ENCODE measurements at places on chromosomes 3 and 15. TPM values are rescaled to one million over a fixed set of nuclear protein-coding genes. Genes with fewer than 3 reads are reported as not detected.

The CATSPER2 gene
- total RNA-seq = 1.4 TPM

DNA sequence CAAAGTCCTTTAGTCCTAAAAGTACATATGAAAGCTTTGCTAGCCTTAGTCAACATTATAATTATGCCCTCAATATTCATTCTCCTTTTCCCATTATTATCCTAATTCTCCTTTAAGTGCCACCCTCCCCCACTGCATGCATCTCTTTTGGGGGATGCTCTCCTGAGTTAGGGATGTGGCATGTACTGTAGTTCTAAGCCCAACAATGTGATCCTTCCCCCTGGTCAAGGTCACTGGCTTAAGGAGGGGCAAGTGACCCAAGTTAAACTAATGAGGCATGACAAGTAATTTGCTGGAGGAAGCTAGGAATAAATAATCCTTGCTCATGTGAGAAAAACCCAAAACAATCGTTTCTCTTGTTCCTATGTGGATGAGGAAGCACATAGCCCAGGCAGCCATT, 343.9 kb upstream of the SUCLG2 start:
- no peaks in the 10 kb centered on the region for H3K36me3 ChIP-seq
- no peak overlapping the region for H3K27ac ChIP-seq
- no peak for DNase-seq
- no peaks in the 10 kb centered on the region for H3K27me3 ChIP-seq
- H3K4me3 ChIP-seq = no peak overlapping the region

GRCh38 chr3:16174389-16174788, at the start of gene GALNT15:
Gene GALNT15 (plus strand): TSS chr3:16174680. CDS start chr3:16175152, 472 bp downstream.
- H3K4me1 ChIP-seq = peaks cover 11% of the 10 kb centered on the region
- no peaks in the 10 kb centered on the region for H3K27me3 ChIP-seq
- H3K36me3 ChIP-seq = no peaks in the 10 kb centered on the region

DNA sequence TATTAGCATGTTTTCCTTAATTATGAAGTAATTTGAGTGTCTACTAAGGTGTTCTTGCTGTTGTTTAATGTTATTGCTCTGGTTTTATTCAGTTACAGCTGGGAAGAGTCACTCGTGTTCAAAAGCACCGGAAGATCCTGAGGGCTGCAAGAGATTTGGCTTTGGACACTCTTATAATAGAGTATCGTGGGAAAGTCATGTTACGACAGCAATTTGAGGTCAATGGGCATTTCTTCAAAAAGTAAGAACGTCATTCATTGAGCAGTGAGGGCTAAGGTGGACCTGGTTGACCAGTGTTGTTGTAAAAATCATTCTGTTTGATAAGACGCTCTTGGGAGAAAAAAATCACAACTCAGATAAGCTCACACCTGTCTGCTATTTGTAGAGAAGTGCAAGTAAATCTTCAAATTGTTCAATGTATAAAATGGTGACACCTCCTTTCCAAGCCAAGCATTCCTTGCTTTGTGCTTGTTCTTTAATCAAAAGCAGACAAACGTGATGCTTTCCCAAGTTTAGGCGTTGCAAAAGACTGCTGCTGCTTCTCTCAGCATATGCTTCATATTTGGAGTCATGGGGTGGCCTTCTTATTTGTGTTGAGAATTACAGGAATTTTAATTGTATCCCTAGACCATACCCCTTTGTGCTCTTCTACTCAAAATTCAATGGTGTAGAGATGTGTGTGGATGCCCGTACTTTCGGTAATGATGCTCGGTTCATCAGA, 44.2 kb downstream of the SETD5 start:
- H3K36me3 ChIP-seq = peaks cover 90% of the 10 kb centered on the region
- DNase-seq = no peak
- no peak overlapping the region for H3K4me3 ChIP-seq
- H3K27ac ChIP-seq = no peak overlapping the region
- H3K4me1 ChIP-seq = no peaks in the 10 kb centered on the region

DNA sequence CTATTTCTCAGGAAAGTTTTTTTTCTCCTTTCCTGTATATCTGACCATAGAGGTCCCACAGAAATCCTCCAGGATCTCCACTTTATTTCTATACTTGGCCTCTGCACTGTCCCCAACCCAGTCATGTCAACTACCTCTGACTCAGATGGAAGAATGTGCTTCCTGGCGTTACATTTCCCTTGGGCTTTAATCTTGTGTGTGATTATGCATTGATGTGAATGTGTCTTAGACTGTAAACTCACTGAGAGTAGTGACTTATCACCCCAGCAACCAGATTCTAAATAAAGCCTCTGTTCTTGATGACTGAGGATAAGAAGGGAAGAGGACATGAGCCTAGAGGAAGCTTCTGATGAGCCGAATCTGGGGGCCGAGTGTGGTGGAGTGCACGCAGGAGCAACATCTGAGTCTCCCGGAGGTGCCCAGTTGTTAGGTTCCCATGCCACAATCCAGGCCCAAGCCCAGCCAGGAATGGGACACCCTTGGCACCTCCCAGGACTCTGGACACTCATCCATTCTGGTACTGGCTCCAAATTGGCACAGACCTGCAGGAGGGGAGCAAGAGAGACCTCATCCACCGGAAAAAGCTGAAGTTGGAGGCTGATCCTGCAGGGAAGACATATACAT, 32.1 kb upstream of the HEG1 start:
- H3K27ac ChIP-seq = no peak overlapping the region
- peaks cover under 1% of the 10 kb centered on the region for H3K4me1 ChIP-seq
- no peaks in the 10 kb centered on the region for H3K27me3 ChIP-seq
- 0 out of 2 replicates have a peak, but pooled peaks cover 4% of the 10 kb centered on the region for H3K36me3 ChIP-seq
- DNase-seq = no peak

Measured in SJCRH30 (cell line).